Mesenteric fat pad (tissue), 1 donor: ENCODE measurements at places on chromosomes 6 and 20. TPM values are rescaled to one million over a fixed set of nuclear protein-coding genes. Genes with fewer than 3 reads are reported as not detected.

TREM1 gene
- 20.6 TPM for total RNA-seq

OPN5 gene
- total RNA-seq, result not detected

NMBR gene
- not detected for total RNA-seq

HTR1B gene
- 0.16 TPM for total RNA-seq

AGER gene
- 5.7 TPM for total RNA-seq

IL20RA gene
- total RNA-seq, result 0.93 TPM

TP53RK gene
- total RNA-seq, result 9.9 TPM

RCAN2 gene
- total RNA-seq, result 6.7 TPM

LRP11 gene
- total RNA-seq, result 24.2 TPM

BMP2 gene
- total RNA-seq, result 14.3 TPM

PTCRA gene
- total RNA-seq, result not detected

CST9 gene
- not detected for total RNA-seq

QKI gene
- total RNA-seq, result 267 TPM

SIRT5 gene
- 8.8 TPM for total RNA-seq

ISM1 gene
- total RNA-seq, result 4.0 TPM
